ENCODE measurements at places on chromosomes 1 and 21.

DNA sequence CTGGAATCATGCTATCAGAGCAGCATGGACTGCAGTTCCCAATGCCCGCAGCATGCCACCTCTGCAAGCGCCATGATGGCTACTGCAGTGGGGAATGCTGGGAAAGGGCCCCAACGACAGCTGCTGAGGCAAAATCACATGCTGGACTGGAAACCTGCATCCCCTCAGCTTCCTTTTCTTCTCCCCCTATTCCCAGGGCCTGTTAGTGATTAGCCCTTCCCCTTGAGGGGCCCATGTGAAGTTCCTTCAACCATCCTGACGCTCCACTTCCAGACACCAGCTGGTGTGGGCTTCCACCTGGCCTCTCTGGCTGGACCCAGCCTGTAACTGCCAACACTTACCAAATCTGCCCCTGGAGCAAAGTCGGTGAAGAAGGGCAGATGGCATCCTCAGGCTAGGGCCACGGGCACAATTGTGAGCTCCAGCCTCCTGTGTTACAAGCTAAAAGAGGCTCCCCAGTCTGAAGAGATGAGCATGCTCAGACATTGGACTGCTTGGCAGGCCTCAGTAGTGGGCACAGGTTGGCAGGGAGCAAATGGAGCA is 22.1 kb upstream of the SDC3 start:
- no peak for DNase-seq

GRCh38 chr1:200030791-200031190 is 3.3 kb downstream of the NR5A2 start:
- DNase-seq: no peak

GRCh38 chr1:57889676-57890320 is 465.9 kb upstream of the DAB1 start:
- no peak for DNase-seq

GRCh38 chr1:161735837-161736236 is 13.7 kb upstream of the DUSP12 start:
- DNase-seq: no peak

DNA sequence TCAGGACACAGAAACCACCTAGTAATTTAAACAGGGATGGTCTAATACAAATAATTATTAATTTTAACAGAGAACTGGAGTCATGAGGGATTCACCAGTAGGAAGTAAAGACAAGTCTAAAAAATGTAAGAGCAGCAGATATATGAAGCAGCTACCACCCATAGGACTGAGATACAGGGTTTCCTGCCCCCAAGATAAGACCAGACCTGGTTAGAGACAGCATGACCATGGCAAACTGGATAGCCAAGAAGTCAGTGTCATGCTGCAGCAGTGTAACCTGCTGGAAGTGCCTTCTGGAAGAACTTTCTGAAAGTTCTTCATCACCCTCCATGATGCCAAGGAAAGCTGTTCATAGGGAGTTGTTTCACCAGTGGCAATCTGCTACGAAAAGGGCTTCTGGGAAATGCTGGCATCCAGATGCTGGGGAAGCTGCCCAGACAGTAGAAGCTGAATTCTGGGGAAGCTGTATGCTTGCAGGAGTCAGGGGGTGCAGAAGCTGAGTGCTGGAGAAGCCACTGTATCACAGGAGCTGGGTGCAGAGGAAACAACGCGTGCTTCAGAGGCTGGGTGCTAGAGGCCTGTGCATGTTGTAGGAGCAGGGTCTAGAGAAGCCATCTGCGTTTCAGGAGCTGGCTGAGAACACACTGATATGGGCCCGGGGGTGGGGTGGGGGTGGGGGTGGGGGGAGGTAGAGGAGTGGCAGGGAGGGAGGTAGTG is 356.4 kb downstream of the DISC1 start:
- DNase-seq: no peak

- no peak for DNase-seq
Observed at GRCh38 chr1:212951947-212952640, 1.8 kb downstream of the VASH2 start.

DNA sequence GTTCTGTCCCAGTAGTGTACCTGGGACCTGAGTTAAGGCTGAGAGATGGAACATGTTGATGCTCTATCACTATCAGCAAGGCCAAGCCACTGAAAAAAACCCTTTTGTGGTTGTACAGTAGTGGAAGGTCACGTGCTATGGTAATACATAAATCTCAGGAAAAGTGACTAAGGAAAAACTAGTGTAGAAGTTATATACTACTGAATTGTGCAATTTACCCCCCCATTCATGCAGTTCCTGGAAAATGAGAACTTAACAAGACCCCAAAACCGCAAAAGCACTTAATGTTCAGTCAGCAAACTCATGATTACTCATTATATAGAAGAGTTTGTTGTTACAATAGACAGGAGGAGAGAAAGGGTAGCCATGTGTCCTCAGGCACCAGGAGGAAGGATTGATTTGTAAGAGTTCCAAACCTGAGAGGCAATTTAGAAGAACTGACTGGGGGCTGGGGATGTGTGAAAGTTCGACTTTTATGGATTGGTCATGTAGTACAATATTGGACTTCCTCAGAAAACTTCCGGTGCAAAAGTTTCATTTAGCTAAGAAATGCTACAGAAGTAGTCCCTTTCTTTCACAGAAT is 91.6 kb downstream of the RGL1 start:
- no peak for DNase-seq

GRCh38 chr1:22575532-22576149 is 12.4 kb downstream of the EPHA8 start:
- no peak for DNase-seq

- no peak for DNase-seq
Observed at GRCh38 chr1:171221665-171222591, 26.4 kb upstream of the FMO1 start.

DNA sequence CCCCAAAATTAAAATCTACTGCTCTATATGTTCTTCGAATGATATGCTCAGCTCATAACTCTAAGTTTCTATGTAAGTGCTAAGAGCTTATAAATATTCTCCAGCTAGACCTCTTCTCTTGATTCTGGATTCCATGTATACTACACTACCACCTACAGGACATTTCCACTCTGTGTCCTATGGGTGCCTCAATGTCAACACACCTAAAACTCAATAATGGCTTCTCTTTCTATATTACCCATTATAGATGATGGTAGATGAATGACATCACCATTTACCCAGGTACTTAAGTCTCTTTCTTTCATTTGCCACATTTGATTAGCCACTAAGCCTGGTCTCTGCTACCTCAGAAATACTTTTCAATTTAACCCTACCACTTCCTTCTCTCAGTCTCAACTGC is 41.3 kb downstream of the TBX19 start:
- DNase-seq: no peak

DNA sequence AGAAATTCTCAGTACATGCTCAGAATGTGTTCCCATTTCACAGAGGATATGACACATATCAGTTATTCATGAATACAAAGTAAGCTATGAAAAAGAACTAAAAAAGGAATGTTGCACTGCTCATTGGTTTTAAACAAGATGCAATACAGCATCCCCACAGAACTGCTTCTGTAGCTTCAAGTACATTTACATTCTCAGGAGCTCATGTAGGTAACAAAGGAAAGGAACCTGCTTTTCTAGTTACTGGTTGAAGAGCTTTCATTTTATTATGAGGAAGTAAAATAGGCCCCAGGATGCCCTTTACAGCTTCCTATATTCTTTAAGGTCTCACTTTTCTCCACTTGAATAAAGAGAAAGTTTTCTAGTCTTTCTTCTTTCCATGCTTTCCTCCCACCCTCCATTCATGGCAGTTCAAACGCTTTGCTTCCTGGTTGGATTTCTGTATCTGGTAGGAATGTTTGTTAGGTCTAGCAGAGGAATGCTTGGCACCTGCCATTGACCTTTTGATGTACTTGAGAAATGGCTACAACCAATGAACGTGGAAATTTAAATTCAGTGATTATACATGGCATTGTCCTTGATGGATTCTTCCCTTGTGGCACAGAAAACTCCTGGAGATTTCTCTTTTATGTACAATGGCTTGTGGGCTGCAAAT is 27.1 kb upstream of the KCNK2 start:
- DNase-seq: no peak

GRCh38 chr1:36223381-36223995 is 755 bp upstream of the THRAP3 start:
- peak; percentile 17 for DNase-seq

DNA sequence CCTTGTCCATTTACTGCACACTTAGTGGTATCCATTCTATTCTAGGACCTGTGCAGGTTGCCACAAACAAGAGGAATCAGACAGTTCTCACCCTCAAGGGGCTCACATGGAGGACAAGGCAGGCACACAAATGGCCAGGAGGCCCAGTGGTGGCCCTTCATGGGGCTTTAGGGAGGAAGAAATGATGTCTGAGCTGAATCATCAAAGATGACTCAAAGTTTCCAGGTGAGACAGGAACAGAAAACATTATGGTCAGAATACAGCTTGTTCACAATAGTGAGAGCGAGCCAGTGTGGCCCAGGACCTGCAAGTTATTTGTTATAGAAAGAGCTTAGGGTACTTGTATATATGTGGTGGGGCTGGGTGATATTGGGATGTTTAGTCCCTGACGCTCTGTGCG is 26.4 kb downstream of the SHISAL2A start:
- peak; percentile 15 for DNase-seq

DNA sequence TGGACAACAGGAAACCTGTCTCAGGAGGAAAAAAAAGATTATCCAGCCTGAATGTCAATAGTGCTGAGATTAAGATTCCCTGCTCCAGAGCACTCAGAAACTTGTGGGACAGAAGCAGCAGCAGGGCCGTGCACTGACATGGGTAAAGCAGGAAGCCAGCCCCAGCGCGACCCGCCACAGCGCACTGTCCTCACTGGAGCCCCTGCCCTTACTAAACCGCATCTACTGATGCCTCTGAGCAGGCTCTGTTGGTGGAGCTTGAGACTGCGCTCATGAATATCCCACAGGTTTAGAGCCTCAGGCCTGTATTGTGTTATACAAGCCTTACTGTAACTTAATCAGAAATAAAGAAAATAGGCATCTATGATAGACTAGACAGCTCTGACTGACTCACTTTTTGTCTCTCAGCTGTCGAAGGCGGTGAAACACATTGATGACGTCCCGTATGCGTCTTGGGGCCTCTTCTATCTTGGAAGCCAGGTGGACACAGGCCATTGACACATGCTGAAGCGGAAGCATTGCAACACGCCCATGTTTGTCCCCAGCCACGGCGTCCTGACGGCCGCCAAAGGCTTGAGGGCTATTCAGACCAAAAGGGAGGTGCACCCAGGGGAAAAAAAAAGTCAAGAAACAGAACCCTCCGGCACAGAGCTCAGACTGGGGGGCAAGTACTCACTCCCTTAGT is 1.2 kb downstream of the CCNL2 start:
- DNase-seq: no peak

- DNase-seq: no peak
Observed at GRCh38 chr1:211589782-211590721, 11.1 kb upstream of the SLC30A1 start.

DNA sequence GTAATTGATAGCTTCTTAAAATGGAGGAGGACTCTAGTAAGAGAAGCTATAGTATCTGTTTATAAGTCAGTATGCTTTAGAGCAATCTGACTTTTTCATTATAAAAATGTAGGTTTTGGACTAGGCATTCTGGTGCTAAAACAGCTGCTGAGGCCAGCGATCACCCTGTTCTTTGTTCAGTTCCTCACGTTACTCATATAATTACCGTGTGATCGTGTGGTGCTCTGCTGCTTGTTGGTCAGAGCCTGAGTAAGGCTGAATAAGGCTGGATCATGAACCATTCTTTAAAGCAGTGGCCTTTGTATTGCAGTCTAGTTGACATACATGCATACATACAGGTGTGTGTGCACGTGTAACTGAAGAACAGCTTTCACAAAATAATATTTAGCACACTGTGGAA is 25.2 kb downstream of the CDC42 start:
- DNase-seq: no peak

- no peak for DNase-seq
Observed at GRCh38 chr1:60265560-60266535, 192.3 kb upstream of the C1orf87 start.

DNA sequence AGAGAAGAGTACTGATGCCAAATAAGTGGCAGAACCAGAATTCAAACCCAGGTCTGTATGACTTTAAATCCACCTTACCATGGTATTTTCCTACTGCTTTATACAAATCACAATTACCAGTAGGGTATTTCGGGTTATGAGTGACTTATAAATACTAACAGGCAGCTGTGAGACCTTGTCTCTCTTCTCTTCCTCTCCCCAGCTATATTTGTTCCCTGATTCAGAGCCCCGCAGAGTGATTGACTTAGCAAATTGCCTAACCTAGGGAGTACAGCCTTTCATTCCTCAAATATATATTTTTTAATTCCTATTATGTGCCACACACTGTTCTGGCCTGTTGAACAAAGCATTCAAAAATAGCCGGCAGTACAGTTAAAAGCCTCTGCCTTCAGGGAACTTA is 168.0 kb downstream of the CLEC20A start:
- no peak for DNase-seq

- no peak for DNase-seq
Observed at GRCh38 chr1:34029515-34029914, 135.5 kb downstream of the CSMD2 start.

Measured in stimulated activated CD4-positive, alpha-beta T cell treated with anti-CD3 and anti-CD28 coated beads, Interleukin-12 subunit alpha, Interleukin-12 subunit beta, amount 100 ng/mL, for 48 hours (primary cell).